Cardiac septum (tissue), 1 donor: ENCODE measurements at places on chromosomes 2 and 18. TPM values are rescaled to one million over a fixed set of nuclear protein-coding genes. Genes with fewer than 3 reads are reported as not detected.
A peak's percentile ranks its signal among the peaks of the same experiment; 100 is the strongest.

DNA sequence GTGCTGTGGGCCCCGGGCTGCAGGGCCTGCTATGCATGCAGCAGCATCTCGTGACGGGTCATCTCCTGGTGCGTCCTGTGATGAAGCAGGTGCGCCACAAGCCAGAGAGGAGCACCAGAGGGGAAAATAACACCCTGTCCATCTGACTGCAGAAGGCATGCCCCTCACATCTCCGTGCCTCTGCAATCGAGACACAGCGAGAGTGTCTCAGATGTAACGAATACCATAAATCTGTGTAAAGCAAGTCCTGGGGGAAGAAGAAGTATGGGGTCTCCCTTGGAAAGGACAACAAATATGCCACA lies 137.5 kb downstream of the PTGR3 start:
- no peak for DNase-seq

DNA sequence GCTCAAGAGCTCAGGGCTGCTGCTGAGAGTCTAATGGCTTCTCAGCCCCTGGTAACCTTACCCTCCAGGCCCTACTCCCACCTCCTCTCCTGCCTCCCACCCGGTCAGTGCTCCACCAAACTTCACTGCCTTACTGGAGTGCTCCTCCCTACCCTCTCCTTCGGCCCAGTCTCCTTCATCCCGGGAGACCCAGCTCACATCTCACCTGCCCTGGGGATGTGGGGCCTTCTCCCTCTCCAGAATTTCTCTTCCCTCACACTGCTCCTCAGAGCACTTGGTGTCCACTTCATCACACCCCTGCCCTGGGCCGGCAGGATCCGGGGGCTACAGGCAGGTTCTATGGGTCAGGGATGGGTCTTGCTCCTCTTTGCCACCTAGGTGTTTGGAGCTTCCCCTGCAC lies 21.6 kb downstream of the PTPN18 start:
- DNase-seq, result no peak

DNA sequence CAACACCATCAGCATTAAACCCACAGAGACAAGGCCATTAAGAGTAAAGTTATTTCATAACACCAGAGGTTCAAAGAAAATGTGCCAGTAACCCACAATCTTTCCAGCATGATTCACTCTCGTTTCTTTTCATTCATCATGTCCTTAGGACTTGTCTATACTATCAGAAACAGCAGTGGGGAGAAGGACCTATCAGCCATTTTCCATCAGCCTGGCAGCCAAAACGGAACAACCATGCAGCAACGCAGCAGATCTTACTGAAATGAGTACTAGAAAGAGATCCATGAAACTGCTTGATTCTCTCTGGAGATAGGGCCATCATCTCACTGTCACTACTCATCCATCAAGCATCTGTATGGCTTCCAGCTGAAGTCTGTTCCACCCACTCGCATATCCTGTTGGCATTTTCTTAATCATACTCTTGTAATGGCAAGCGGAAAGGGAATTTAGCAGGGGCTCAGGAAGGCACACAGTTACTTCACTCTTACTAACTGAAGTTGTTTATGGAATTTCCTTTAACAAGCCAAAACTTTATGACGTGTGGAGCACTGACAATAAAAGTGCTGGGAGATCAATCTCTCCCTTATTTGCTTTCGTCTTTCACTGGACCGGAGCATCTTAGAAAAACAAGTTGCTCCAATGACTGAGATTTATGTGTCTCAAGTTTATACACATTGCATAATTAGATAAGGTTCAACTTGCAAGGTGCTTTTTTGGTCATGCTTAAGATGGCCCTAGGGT lies 69.7 kb downstream of the EPHA4 start:
- DNase-seq, result no peak

- DNase-seq, result no peak
These were observed 157.9 kb downstream of the LNPK start for GRCh38 chr2:175844169-175844568.

GRCh38 chr2:187403568-187404260 lies 44.3 kb downstream of the CALCRL start:
- no peak for DNase-seq

- no peak for DNase-seq
These were observed 1319.7 kb upstream of the CRIM1 start for GRCh38 chr2:35035883-35036282.

GRCh38 chr2:8312861-8313830 lies 368.7 kb upstream of the ID2 start:
- DNase-seq, result no peak

DNA sequence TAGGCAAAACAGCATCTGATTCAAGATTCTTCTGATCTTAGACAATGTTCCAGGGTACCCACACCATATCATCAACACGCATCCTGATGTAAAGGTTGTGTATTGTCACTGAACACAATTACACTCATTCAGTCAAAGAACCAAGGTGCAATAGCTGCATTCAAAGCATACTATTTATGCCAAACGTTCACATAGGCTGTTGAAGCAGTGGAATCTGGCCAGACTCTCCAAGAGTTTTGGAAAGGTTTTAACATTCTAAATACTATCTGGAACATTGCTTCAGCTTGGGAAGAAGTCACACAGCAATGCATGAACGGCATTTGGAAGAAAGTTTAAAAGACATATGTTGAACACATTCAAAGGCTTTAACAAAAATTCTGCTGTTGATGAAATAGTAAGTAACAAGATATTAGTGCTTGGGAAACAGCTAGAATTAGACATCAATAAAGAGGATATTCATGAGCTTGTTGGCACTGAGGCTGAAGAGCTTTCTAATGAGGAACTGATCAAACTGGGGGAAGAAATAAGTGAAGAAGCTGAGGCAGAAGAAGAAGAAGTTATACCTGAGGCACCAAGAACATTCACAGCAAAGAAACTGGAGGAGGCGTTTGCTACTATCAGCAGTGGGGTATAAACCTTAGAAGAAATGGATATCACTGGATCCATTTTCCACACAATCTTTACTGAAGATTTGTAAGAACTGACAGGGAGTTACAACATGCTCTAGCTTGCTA lies 47.6 kb upstream of the MSH6 start:
- DNase-seq, result no peak

DNA sequence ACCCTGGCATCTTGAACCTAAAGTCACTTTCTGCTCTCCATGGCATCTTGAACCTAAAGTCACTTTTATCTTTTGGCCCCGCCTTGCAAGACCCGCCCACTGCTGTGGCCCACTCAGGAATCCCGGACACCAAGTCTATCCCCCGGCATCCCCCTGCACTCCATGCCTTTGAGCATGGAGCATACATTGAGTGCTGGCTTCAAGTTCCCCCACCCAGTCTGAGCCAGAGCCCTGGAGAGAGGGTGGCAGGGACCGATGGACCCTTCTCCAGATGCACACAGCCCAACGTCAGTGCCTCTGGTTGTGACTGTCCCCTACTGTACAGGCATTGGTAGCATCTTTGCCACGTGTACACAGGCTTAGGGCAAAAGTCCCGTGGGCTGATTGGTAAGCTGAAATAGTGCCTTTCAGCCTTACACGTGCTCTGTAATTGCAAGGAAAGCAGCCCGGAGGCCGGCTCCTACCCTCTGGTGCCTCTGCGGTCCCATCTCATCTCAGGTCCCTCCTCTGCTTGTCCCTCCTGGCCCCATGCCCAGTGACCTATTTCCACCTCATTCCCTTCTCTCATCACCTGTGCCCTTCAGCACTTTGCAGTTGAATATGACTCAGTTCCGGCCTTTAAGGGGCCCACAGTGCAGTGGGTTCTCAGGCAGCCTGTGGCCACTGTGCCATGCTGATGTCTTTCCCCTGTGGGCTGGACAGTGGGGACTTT lies 154.0 kb downstream of the INHBB start:
- no peak for DNase-seq

DNA sequence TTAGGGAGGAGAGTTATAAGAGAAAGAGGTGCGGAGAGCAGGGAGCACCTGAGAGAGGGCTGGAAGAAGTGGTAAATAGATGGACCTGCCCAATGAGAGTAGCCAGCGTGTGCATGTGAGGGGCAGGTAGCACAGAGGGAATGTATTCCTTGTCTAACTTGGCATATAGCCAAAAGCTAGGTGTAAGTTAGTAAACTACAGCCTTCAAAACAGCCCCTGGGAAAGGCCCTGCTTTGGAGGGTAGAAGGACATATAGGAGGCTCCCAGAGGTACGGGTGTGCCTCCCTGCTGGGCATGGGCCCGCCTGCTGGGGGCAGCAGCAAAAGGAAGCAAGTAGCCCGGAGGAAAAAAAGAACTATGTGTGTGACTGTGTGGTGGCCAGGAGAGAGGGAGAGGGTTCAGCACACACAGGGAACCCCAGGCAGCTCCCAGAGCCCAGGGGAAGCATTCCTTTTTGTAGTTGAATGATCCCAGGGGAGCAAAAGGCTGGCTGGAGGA lies 48.0 kb downstream of the TCF7L1 start:
- DNase-seq, result no peak

- no peak for DNase-seq
These were observed 75.4 kb downstream of the RAPGEF4 start for GRCh38 chr2:172811027-172811426.

DNA sequence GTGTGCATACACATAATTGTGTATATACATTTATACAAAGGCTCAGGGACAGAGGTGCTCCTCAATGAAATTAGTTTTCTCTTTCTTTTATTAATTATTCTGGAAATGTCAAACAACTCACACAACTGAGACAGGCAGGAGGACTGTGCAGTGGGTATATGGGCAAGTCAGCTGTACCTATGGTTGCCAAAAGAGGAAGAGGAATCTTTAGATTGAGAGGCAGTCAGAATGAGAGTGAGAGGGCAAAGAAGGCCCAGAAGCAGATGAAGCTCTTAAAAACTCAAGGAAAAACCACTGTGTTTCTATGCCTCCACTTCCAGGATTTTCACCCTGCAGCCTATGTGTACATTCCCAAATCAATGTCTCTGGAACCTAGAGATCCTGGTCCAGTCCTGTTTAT lies 79.1 kb downstream of the CACNB4 start:
- no peak for DNase-seq

DNA sequence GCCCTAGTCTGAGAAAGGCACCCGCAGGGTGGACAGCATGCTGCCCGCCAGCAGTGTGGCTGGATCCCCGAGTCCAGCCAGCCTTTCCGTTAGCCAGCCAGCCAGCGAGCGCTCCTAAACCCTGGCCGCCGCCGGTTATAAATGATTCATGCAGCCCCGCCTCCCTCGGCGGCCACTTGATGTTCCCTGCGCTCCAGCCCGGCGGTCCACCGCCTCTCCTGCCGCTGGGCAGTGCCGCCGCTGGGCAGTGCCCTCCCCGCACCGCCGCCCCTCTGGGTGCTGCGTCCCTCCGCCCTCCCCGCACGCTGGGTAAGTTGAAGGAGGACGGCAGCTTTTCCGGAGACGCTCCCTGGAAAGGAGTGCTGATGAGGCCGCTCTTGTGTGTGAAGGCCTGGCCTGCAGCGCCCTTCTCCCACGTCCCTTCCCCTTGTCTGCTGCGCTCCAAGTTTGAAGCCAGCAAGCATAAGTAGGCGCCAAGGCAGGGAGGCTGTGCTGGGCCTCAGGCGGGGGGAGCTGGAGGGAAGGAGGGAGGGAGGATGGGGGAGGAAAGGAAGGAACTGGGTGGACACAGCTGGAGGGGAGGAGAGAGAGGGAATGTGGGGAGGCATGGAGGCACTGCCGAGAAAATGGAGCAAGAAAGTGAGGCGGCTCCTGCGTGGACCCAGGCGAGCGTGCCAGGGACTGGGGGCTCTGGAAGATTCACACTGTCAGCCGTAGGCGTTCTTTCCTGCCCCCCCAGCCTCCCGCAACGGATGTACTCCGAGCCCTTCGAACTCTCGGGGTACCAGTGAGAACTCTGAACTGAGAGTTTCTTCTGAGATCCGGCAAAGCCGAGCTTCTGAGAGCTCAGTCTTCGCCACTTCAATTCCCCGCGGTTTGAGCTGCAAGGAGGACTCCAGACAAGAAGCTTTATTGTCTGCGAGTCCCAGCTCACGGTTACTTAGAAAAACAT lies 131.9 kb downstream of the GLI2 start:
- DNase-seq, result no peak

GRCh38 chr2:67560771-67561456 lies 163.8 kb downstream of the ETAA1 start:
- no peak for DNase-seq

DNA sequence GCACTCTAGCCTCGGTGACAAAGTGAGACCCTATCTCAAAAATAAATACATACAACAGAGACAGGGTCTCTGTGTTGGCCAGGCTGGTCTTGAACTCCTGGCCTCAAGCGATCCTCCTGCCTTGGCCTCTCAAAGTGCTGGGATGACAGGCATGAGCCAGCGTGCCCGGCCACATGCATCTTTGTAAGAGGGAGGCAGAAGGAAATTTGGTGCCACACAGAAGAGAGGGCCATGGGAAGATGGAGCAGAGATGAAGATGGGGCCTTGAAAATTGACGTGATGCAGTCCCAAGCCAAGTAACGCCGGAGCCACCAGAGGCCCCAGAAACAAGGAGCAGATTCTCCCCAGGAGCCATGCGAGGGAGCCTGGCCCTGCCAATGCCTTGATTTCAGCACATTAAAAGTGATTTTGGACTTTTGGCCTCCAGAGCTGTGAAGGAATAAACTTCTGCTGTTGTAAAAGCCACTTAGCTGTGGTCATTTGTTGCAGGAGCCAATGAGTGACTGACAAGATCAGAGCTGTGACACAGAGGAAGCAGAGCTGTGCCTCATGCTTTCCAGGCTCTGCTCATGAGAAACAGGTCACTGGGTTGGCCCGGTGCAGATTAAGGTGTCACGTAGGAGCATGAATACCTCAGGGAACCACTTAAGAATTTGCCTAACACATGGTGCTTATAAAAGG lies 2.7 kb upstream of the SLC66A2 start:
- peak; percentile 44 for DNase-seq

DNA sequence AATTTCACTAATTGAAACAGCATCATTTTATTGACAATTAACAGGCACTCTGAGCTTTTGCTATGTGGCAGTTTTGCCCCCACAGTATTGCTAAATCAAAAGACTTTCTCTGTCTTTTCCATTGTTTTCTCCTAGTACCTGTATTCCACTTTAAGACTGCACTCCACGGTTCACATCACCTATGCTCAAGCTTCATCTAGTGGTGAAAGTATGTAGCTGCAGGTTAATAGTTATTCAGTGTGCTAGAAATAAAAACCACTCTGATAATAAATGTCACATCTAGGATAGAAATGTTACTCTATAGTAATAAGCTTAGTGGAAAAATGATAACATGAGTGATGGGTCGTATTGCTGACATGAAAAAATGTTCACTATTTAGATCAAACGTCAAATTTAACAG lies 24.6 kb downstream of the ARL6IP6 start:
- DNase-seq, result no peak

Gene SPEG
- 199 TPM for total RNA-seq

Gene ARID5A
- 79.4 TPM for total RNA-seq

Gene MBP
- total RNA-seq, result 37.7 TPM

Gene RAD51AP2
- 0.43 TPM for total RNA-seq

Gene POMC
- total RNA-seq, result 3.1 TPM

Gene HOXD11
- not detected for total RNA-seq

Gene RNU2-63P
- not detected for total RNA-seq

Gene RAPGEF4
- total RNA-seq, result 12.6 TPM

Gene CROCC2
- not detected for total RNA-seq

Gene LRRTM1
- 0.32 TPM for total RNA-seq

Gene EN1
- 0.13 TPM for total RNA-seq

Gene AQP12A
- total RNA-seq, result not detected
